BJ (cell line): ENCODE measurements at places on chromosomes 5 and 9. TPM values are rescaled to one million over a fixed set of nuclear protein-coding genes. Genes with fewer than 3 reads are reported as not detected.
A peak's percentile ranks its signal among the peaks of the same experiment; 100 is the strongest.

GRCh38 chr5:83590966-83591365 lies 119.4 kb downstream of the VCAN start:
- DNase-seq, result no peak

DNA sequence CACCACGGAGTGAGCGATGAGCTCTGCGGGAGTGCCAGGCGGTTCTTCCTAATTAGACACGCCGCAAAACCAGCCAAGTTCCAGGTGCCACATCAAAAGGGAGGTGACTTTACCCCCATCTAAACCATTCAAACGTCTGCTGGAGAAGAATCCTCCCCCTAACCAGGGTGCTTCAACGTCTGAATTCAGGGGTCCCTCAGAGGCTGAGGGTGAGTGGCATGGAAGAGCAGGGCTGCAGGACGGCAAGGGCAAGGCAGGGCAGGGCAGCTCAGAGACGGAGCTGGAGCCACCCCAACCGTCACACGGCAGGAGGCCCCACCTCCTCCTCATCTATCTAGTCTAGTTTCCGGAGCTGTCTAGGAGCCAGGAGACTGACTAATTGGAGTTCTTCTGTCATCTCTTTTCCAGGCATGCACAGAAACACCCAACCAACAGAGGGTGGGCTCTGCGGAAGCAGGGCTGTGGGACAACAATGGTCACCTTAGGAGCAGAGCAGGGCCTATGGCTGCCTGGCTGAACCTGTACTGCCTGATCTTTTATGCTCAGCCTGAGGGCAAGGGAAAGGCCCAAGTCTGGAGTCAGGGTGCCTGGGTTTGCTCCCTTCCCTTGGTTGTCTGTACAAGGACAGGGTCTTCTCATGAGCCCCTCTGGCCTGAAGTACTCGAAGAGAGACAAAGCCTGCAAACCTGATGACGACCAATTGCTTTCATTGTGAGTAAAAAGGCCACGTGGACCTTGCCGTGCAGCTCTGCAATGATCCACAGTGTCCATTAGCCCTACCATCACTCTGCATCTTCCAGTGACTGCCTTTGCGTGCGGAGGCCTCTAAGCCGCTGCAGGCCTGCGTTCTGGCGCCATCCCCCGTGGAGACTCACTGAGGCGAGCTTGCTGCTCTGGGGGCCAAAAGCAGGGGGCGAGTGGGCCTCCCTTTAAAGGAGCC lies 81.0 kb upstream of the SLC25A51 start:
- DNase-seq, result peak; percentile 27

MYORG gene
- polyA plus RNA-seq, result 0.21 and 0.22 TPM in 2 replicates

CCDC192 gene
- not detected in 2 replicates for polyA plus RNA-seq

CACFD1 gene
- 15.8 and 19.1 TPM in 2 replicates for polyA plus RNA-seq

- no peak for DNase-seq
Measured at GRCh38 chr9:77455312-77455927, 192.7 kb downstream of the GNA14 start.

- DNase-seq, result no peak
Measured at GRCh38 chr9:111348821-111349271, 18.8 kb upstream of the OR2K2 start.
